AG08395 (cell line): ENCODE measurements at places on chromosomes 1 and 21.

DNA sequence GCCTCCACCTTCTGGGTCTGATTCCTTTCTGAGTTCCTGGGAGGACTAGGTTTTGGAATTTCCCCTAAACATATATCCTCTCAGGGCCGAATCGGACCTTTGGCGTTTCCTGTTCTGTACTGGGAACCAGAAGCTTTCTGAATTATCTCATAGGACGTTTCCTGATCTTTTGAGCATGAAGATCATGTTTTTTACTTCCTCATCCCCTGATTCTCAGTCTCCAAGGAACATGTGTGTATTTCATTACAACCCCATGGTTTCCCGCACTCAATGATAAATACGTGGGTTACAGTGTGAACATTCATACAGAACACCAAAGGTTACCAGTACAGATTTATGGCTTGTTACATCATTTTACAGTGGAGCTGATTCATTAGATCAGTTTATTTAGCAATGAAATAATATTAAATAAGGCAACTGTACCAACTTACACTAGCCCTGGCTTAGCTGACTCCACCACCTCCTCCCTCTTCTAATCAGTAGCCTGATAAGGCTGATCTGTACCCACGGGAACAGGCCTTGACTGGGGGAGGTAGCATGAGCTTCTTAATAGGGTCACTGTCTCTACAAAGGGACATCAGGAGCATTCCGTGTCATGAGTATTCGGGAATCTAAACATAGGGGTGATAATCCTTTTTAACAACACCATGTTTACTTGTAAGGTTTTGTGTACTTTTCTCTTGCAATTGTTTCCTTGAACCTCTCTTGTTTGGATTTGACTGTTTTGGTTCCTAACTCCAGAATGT lies 57.8 kb upstream of the ERRFI1 start:
- DNase-seq = no peak

DNA sequence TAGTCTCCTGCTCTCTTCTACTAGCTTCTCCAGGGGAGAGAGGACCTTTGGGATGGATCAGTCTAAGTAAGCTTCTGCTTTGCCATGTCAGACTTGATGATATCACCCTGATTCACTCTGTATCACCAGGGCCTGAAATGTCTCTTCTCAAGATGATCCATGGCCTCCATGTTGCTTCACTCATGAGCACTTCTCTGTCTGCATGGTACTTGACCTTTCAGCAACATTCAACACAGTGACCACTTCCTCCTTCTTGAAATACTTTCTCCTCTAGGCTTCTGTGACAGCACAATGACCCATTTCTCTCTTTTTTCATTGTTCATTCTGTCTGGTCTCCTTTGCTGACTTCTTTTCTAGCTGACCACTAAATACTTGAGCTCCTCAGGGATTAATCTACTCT lies 35.3 kb upstream of the NGF start:
- peak; percentile 91 for DNase-seq

- DNase-seq = no peak
These were observed 390.6 kb downstream of the PTPRC start for GRCh38 chr1:199029401-199029800.

- no peak for DNase-seq
These were observed 351.4 kb downstream of the NUF2 start for GRCh38 chr1:163672976-163673758.

DNA sequence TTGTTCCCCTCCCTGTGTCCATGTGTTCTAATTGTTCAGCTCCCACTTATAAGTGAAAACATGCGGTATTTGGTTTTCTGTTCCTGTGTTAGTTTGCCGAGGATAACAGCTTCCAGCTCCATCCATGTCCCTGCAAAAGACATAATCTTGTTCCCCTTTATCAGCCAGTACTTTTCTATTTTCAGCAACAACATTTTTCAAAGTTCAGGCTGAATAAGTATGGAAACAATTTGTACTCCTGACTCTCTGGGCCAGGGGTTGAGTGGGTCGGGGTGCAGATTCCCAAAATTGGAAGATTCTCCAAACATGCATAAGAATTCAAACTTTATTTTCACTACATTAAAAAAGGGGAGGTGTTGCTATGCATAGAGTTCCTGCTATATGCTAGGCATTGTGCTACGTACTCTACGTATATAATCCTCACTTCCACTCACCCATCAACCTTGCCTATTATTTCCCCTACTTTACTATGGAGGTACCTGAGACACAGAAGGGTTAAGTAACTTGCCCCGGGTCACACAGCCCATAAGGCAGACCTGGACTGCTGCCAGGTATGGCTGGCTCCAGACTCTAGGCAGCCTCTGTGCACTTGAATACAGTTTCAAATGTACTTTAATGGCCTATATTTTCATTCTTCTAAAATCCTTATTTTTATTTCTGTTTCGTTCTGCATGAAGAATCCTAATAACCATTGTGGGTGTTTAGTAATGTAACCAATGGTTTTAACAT lies 117.1 kb upstream of the C8B start:
- DNase-seq = no peak

DNA sequence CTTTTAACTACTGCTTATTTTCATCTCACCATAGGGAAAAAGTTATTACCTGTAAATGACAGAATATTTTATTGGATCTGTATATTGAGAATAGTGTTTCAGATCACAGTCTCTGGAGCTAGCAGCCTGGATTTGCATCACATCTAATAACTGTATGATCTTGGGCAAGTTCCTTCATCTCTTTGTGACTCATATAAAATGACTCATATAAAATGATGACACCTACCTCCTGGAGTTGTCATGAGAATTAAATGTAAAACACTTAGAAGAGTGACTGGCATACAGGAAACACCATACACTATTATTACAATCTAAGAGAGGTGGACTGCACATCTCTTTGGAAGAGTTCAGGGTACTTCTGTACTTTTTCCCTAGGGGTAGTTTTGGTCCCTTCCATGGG lies 421.3 kb downstream of the NEGR1 start:
- DNase-seq = peak; percentile 32

DNA sequence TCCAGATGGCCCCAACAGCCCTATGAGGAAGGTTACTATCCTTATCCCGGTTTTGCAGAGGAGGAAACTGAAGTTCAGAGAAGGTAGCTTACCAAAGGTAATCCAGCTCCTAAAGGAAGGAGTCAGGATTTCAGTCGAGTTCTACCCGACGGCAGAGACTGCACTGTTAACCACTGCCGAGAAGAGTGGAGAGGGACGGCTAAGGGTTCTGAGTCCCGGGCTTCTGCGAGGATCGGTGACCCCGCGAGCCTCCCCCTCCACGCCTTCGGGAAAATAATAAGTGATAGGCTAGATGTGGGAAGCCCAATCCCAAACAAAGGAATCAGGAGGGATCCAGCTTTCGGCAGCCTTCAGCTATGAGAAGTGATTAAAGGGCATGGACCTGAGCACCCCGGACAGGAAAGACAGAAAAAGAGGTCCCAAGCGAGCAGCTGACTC lies 587 bp downstream of the TMEM53 start:
- DNase-seq = peak; percentile 15

- no peak for DNase-seq
These were observed 33.0 kb downstream of the LAMC2 start for GRCh38 chr1:183218971-183219615.
